ENCODE measurements at places on chromosomes 7 and 10.

- no peak for DNase-seq
Measured at GRCh38 chr10:30045961-30046360, 13.4 kb downstream of the JCAD start.

- DNase-seq: no peak
Measured at GRCh38 chr7:95781961-95782586, 9.7 kb downstream of the DYNC1I1 start.

- DNase-seq: no peak
Measured at GRCh38 chr10:422241-422640, 267.2 kb downstream of the DIP2C start.

GRCh38 chr7:13201628-13202027, 514.2 kb downstream of the ARL4A start:
- no peak for DNase-seq

DNA sequence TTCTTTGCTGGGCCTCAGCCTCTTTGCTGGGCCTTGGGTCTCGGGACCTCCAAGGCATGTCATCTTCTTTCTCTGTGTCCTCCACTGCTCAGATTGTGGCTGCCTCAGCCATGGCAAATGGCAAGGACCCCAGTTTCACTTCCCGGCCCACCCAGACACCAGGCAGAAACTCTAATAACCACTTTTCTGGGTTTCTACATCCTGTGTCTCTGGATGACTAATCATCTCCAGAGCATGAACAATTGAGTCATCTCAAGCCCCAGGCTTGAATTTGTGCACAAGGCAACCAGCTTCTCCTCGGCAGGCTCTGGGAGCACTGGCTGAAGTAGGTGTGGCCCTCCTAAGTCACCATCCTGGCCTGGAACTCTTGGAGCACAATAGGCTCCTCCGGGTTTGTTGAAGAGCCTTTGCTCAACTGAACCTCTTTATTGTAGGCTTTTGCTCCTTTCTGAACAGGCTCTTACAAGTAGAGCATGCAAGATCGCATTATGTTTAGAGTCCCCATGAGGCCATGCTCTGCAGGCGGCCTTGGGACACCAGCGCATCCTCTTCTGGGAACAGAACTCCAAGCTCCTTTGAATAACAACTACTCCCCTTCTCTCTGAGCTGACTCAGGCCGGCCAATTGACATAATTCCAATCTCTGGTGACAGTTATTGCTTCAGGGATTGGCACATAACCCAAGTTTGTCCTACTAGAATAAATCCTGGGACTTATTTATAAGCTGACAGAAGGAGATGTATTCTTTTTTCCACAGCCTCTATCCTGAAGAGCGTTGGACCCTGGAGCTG, 218.1 kb downstream of the WDR11 start:
- DNase-seq: no peak

- DNase-seq: no peak
Measured at GRCh38 chr10:35058686-35059085, 31.5 kb downstream of the CUL2 start.

DNA sequence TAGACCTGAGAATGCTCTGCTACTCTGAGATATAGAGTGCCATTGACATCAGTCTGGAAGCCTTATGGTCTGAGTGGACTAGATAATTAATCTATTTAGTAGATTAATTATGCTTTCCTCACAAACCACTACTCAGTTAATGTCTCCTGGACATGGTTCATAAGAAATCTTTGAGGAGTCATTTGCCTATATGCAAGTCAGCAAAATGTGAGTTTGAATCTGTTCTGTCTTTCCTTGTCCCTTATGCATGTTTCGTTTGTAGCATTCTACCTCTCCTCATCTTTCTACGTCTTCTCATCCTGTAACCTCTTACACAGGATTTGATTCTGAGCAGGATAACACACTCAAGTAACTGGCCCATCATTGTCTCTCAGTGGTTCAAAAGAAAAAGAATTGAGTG, 735.4 kb upstream of the LRRTM3 start:
- no peak for DNase-seq

DNA sequence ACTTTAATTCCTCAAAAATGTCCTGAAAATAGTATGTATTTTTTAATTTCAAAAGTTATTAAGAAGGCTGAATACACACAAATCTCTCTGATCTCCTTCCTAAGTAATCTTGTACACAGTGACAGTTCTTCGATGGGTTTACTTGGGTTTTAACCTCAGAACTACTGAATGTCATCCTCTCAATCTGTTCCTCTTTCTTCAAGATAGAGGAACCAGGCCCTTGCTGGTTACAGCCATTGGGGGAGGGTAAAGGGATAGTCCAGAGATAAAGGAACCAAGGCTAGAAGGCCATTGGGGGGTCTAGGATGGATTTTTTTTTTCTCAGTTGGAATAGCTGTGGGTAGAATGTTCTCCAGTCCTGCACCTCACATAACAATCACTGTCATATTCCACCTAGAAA, 224.9 kb downstream of the SKIDA1 start:
- DNase-seq: no peak

DNA sequence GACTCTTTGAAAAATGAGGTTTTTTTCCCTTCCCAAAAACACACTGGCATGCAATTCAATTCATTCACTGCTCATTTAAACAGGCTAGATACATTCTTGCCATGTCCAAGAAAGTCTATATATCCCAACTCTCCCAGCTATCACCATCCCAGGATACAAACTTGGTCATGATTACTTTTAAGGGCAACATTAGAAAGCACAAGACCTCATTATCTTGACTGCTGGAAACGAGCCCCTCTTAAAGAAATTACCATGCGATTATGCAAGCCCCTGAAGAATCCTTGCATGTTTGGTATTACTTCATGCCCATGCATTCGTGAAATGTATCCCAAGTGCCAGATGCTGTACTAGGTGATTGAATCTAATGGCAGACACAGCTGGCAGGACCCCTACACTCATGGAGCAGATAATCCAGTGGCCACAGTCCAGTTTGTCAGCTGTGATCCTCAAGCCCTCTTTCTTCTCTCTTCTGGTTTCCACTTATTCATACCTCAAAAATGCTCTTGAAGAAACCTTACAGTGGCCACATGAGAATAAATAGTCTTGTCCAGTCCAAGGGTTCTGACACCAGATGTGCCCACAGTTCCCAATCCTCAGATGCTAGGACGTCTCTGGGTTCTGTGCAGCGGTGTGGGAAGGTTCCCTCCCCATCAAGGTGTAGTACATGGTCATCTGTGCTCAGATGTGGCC, 103.7 kb upstream of the HABP2 start:
- no peak for DNase-seq

DNA sequence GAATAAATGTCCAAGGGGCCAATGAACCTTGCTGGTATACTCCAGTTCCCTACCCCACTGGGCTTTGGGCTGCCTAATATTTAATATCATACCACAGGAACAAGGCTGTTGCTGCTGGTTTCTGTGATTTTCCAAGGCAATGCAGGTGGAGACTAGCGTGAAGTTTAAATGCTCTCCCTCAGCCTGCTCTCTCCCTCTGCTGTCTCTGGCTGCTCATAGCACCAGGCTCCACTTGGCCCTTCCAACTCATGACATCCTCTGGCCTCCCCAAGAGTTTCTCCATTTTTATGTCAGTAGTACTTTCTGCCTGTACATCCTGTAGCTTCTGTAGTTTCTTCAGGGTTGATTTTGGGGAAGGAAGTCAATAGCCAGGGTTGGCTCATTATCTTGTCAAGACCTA, 103.5 kb downstream of the LHFPL3 start:
- DNase-seq: no peak

GRCh38 chr7:157513682-157514081, 176.9 kb downstream of the DNAJB6 start:
- DNase-seq: no peak

GRCh38 chr7:28409716-28410627, 2.3 kb upstream of the CREB5 start:
- no peak for DNase-seq

DNA sequence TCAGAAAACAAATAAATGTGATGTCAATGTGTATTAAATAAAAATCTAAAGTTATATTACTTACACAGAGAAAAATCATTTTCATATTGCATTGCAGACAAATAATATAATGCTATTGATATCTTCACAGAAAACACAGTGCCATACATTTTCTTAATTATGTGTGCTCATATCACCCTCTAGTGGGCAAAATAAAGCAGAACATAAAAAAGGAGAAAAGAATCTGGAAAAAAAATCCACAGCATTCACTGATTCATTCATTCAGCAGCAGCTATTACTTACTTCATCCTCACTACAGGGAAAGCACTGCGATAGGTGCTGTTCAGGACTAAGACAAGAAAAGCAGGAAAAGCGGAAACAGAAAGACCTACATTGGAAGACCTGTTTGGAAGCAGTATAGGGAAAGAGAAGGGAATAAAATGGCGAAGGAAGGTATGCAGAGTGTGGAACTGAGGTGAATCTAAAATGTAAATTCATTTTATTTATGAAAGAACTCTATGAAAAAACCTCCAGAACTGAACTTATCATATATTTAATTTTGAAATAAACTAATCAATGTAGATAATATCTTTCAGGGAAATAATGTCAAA, 73.2 kb downstream of the POT1 start:
- peak; percentile 29 for DNase-seq

DNA sequence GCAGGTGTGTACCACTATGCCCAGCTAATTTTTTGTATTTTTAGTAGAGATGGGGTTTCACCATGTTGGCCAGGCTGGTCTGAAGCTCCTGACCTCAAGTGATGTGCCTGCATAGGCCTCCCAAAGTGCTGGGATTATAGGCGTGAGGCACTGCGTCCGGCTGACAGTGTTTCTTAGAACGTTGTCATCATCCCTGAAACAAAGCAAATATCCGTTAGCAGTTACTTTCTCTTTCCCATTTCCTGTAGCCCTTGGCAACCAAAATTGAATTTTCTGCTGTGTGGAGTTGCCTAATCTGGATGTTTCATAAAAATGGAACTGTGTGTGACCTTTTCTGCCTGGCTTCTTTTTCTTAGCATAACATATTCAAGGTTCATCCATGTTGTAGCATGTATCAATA, 22.4 kb downstream of the ZNF33A start:
- no peak for DNase-seq

- DNase-seq: no peak
Measured at GRCh38 chr7:130415006-130415405, 25.8 kb downstream of the CEP41 start.

DNA sequence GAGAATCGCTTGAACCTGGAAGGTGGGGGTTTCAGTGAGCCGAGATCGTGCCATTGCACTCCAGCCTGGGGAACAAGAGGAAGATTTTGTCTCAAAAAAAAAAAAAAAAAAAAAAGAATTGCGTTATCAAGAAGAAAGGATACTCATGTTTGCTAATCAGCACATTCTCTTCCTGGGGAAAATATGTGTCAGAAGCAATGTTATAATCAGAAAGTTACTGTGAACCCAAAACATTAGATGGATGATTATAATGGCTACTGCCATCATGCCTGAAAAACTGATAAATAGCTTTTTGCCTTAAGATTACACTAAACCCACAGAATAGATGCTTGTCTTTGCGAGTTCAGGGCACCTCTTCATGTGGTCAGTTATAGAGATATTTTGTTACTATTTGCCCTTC, 24.3 kb upstream of the GNAI1 start:
- no peak for DNase-seq

DNA sequence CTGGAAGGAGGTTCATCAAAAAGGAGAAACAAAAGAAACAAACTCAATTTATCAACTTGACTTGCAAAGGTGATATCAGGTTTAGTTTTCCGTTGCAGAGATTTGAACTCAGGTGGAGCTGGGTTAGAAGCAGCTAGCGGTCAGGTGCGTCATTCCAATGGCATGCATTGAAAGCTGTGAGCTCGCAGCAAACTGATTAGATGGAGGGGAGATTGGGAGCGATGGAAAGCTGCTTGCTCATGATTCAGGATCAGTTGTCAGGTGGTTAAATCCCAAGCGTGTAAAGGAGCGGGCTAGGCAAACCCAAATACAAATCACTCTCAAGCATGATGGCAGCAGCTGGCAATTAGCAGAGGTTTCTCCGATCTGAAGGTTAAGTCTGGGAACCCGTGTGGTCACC, 49.3 kb upstream of the AFAP1L2 start:
- DNase-seq: no peak

DNA sequence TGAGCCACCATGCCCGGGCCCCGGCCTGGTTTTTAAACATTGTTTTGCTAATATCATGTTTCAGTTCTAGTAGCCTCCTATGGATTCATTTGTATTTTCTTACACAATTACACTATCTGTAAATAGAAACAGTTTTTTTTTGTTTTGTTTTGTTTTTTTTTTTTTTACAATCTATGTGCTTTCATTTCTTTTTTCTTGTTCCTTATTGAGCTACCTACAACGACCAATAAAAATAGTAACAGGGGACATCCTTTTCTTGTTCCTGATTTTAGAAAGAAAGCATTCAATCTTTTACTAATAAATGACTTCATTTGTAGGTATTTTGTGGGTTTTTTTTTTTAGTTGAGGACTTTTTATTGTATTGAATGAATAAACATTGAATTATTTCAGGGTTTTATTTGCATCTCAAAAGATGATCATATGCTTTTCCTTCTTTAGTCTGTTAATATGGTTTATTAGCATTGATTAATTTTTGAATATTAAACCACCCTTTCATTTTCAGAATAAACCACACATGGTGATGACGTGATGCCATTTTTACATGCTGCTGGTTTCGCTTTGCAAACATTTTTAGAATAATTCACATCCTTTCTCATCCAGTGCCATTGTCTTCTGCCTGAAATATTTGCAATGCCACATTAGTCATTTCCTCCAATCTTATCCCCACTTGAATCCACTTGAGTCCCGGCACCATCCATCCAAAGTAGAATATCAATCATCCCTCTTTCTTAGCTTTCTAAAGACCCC, 18.1 kb upstream of the AKR1E2 start:
- peak; percentile 83 for DNase-seq

- no peak for DNase-seq
Measured at GRCh38 chr7:81031243-81031642, 112.4 kb upstream of the SEMA3C start.

- DNase-seq: peak; percentile 50
Measured at GRCh38 chr7:74612015-74612829, 45.3 kb upstream of the GTF2I start.

DNA sequence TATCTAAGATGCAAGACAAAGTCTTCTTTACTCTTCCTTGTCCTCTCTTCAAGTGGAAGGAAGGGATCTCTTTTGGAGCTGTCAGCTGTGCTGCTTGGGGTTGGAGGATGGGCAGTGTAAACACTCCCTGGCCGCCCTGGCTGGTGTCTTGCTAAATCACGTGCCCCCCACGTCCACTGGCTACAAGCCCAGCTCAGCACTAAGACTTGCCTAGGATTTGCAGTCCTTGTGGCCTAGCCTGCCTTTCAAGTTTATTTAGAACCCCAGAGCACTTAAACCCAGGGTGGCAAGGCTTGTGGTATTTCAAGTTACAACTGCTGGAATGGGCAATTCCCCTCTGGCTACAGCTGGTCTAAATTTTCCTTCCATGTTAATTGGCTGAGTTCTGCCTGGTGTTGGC, 272.4 kb upstream of the MYO3A start:
- DNase-seq: no peak

GRCh38 chr7:158863611-158864506, 7.5 kb downstream of the DYNC2I1 start:
- DNase-seq: peak; percentile 45

DNA sequence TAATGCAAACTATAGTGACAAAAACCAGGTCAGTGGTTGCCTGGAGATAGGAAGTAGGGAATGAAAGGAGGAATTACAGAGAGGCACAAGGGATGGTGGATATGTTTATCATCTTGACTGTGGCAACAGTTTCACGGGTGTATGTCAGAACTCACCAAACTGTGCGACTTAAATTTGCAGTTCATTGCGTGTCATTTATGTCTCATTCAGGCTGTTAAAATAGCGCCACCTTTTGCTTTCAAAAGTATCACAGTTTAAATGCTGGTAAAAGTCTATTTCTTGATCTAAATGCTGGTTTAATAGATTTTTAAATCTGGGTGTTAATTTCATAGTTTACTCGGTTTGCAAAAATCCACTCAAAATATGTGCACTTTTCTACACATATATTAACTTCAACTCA, 51.0 kb downstream of the PTTG1IP2 start:
- DNase-seq: no peak

GRCh38 chr10:96470116-96470743, 43.5 kb downstream of the TLL2 start:
- peak; percentile 38 for DNase-seq

Measured in kidney glomerular epithelial cell (primary cell).